ENCODE measurements at places on chromosomes 2 and 18. TPM values are rescaled to one million over a fixed set of nuclear protein-coding genes. Genes with fewer than 3 reads are reported as not detected.

- H3K4me3 ChIP-seq: no peak overlapping the region
- H3K27ac ChIP-seq: no peak overlapping the region
- no peak for DNase-seq
- H3K27me3 ChIP-seq: no peaks in the 10 kb centered on the region
- H3K36me3 ChIP-seq: peaks cover 18% of the 10 kb centered on the region
Measured at GRCh38 chr2:6975988-6976387, 58.8 kb downstream of the RNF144A start.

GRCh38 chr18:13676471-13676870 is 49.9 kb downstream of the FAM210A start:
- H3K4me1 ChIP-seq: peaks cover 8% of the 10 kb centered on the region
- H3K27me3 ChIP-seq: no peaks in the 10 kb centered on the region
- peaks cover 6% of the 10 kb centered on the region for H3K36me3 ChIP-seq
- no peak overlapping the region for H3K27ac ChIP-seq
- H3K4me3 ChIP-seq: no peak overlapping the region

DNA sequence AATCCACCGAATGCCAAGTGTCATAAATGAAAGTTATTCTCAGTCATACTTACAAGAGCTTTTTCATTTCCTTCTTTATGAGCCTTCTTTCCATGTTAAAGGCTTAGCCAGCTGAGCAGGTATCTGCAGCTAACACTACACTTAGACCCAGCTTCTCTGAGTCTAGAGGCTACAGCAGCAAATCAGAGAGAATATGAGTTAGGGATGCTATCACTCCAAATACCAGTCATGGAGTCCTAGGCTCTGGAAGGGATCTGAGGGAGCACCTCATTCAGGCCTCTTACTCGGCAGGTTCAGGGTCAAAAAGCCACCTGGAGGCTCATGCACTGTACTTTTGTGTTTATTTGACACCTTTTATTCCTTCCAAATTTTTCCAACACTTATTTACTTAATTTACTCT is 2.9 kb downstream of the C2orf80 start:
- no peak for DNase-seq
- H3K4me3 ChIP-seq: no peak overlapping the region
- no peak overlapping the region for H3K27ac ChIP-seq
- H3K27me3 ChIP-seq: peaks cover 14% of the 10 kb centered on the region
- H3K36me3 ChIP-seq: no peaks in the 10 kb centered on the region

Gene CREB1
- 92.2 TPM for total RNA-seq

Measured in activated CD4-positive, alpha-beta memory T cell treated with anti-CD3 and anti-CD28 coated beads for 36 hours (primary cell).